HFF-Myc (cell line): ENCODE measurements at places on chromosomes 2 and 18.

DNA sequence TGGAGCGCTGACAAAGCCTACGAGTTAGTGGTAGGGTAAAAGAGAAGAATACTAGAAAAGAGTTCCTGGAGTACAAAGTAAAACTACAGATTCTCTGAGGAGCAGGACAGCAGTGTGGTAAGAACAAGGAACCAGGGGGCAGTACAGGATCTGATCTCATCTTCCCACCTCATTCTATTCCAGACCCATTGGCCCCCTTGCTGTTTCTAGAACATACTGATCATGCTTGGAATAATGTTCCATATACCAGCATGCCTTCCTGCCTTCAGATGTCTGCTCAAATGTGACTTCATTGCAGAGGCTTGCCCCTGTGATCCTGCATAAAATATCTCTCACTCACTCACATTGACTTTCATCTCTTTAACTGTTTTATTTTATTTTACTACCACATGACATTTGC lies 19.3 kb downstream of the MSGN1 start:
- no peak for DNase-seq

GRCh38 chr18:47341678-47342077 lies 90.2 kb upstream of the SKOR2 start:
- no peak for DNase-seq

DNA sequence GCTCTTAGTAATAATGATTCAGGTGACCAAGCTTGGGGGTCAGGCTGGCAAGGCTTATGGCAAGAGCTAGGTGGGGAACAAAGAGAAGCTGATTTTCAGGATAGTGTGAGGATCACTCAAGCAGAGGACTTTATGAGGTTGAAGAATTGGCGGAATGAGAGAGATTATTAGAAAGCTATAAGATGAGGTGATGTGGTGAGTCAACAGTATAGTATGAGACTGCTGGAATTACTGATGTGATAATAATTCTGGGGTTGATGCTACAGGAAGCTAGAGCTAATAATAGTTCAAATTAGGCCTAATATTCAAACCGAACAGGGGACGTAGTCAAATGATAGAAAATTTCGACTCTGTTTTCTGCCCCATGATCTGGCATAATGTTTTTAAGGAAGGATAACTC lies 2115.3 kb upstream of the PIK3C3 start:
- DNase-seq: no peak

DNA sequence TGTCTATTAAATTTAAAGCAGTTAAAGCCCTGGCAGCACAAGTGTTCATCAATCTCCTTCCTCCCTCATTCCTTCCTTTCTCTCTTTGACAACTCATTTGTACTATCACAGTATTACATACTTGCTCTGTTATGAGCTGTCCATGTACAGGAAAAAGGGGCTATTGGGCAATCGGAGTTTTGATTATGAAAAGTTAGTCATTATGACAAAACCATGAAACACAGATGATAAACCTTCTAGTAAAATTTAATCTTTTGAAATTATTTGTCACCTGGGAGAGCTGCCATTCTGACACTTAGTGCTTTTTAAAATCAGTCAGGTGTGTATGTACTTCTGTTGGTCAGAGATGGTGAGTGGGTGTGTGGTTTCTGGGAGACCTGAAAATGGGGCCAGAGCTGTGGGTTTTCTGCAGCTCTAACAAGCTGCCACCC lies 39.4 kb downstream of the MAP4K4 start:
- no peak for DNase-seq

GRCh38 chr2:152049541-152049940 lies 49.3 kb downstream of the CACNB4 start:
- DNase-seq: no peak

- no peak for DNase-seq
Observed at GRCh38 chr2:111007757-111008688, 112.7 kb upstream of the BCL2L11 start.

DNA sequence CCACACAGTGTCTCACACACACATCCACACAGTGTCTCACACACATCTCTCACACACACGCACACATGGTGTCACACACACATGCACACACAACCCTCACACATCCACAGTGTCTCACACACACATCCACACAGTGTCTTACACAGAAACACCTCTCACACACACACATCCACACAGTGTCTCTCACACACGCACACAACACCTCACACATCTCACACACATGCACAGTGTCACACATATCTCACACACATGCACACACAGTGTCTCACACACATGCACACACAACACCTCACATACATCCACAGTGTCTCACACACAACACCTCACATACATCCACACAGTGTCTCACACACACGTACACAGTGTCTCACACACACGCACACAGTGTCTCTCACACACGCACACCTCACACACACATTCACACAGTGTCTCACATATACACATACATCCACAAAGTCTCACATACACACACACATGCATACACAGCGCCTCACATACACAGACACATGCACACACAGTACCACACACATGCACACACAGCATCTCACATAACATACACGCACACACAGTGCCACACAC lies 473.9 kb upstream of the HS6ST1 start:
- no peak for DNase-seq

GRCh38 chr2:38907743-38908562 lies 18.3 kb downstream of the ARHGEF33 start:
- no peak for DNase-seq

DNA sequence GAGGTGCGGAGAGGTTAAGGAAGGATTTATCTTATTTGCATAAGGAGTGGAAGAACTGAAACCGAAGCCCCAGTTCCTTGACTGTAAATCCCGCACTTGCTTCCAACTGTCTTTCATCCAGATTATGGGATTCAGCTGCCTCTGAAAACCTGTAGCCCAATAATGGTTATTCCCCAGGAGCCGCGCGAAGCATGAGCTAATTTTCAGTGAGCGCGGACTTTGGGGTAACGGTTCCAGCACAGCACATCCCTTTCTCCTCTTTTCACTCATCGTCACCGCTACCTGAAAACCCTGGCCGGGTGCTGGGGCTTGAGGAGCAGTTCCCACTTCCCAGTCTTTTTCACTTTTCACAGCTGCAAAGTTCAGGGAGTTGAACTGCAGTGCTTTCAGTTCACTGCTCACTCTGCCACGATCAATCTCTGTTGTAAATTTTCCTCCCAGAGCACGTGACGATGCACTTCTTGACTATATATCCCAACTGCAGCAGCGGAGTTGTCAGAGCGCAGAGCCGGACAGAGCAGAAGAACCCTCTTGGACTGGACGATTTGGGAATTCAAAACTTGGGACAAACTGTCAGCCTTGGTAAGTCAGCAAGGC lies at the start of gene KCNE4:
KCNE4 (plus strand) TSS at position 498 of the 597 bp plus-strand sequence. CDS start 641 bp downstream, outside the sequence.
- no peak for DNase-seq

GRCh38 chr2:218991674-218992168 lies 1.5 kb downstream of the CRYBA2 start:
- no peak for DNase-seq

DNA sequence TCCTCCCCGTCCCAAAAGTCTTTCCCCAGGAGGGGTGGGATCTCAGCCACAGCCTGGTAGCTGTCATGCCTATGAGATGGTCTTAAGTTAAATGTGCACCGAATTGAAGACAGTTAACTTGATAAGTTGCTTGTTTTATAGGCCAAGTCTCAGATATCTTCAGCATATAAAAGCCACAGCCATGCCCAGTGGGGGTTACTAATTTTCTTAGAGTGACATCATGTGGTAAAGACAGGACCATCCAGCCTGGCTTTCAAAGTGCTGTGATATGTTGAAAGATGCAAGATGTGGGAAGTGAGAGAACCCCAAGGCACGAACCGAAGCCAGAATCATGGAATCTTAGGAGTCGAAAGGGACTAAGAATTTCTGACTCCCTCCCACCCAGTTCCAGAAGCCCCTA lies 42.1 kb upstream of the FAM124B start:
- DNase-seq: no peak

GRCh38 chr2:65727816-65728215 lies 295.4 kb upstream of the SPRED2 start:
- DNase-seq: no peak

DNA sequence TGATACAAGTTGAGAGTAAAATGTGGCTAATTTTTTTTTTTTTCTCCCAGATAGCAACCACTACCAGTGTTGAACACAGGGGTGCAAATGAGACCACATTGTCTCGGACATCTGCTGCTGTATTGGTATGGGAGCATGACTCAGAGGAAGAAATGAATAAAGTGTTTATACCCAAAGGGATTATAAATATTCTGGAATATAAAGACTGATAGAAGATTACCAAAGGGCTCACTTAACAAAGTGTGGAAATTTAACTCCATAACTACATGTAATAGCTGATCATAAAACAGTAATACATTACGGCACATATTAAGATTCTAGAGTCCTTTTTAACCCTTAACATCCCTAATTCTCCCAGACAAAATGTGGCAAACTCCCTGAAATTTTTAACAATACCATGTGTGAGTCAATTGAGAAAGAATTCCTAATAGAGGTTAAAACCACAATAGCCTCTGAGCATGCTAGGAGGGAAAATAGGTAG lies 1023.0 kb upstream of the ACVR2A start:
- peak; percentile 11 for DNase-seq

- DNase-seq: no peak
Observed at GRCh38 chr2:156327835-156328695, 4.5 kb downstream of the NR4A2 start.

- no peak for DNase-seq
Observed at GRCh38 chr2:56768973-56769372, 585.2 kb downstream of the CCDC85A start.

- no peak for DNase-seq
Observed at GRCh38 chr2:46914578-46915230, 902 bp downstream of the MCFD2 start.

DNA sequence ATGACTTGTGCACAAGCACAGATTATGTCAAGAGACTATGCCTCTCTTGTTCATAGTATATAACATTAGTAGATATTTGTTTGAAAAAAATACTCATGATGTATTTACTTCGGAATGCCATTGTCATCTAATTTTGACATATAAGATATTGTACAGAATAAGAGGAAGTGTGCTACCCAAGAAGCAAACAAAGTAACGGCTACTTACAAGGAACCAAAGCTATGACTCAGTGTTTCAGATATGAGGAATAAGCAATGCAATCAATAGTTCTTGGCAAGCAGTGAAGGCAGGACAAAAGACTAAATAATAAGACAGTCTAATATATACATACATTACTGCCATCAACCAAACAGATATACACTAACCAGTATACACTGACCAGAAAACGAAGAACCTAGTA lies 256.3 kb downstream of the CCDC178 start:
- DNase-seq: no peak

GRCh38 chr18:3540805-3541548 lies 91.0 kb downstream of the TGIF1 start:
- DNase-seq: no peak

- DNase-seq: peak; percentile 55
Observed at GRCh38 chr2:225337183-225337582, 62.3 kb upstream of the NYAP2 start.

- no peak for DNase-seq
Observed at GRCh38 chr2:212979799-212980198, 171.6 kb downstream of the IKZF2 start.

- DNase-seq: peak; percentile 36
Observed at GRCh38 chr18:79246309-79247108, 149.2 kb upstream of the NFATC1 start.

DNA sequence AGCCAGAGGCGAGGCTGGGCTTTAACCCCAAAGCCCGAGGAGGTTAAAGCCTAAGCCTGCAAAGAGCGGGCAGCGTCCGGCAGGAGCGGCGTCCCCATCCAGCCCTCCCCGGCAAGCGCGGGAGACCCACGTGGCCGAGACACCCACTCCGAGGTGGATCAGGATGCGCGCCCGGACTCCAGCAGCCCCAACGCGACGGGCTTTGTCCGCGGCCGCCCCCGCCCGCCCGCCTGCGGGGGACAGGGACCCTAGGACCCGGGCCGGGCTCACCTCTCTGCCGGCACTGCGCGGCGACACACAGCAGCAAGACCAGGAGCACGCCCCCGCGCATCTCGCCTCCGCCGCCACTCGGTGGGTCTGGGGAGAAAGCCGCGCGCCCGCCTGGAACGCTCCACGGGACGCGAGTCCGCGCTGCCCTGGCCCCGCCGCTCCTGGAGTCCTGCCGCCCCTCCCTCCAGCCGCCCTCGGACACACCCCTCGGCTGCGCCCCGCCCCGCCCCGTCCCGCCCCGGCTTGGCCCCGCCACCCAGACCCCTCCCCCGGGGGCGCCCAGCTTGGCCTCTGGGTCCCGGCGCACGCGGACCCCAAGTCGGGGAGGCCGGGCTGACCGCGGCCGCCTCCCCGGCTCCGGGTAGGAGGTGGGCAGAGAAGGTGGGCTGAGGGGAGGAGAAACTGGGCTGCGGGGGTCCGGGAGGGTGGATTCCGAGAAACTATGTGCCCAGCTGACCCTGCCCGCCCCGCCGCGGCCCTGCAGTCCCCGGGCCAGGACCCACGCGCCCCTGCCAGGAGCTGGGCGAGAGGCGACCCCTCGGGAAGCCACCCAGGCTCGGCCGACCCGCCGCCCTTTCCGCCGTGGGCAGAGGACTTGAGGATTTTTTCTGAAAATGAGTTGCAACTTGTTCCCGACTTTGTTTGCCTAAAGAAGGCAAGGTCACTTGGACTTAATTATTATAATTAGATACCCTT lies at the start of gene LAMA1:
LAMA1 (minus strand) TSS at position 408 of the 966 bp plus-strand sequence; CDS start at position 331, 77 bp downstream.
- DNase-seq: no peak

DNA sequence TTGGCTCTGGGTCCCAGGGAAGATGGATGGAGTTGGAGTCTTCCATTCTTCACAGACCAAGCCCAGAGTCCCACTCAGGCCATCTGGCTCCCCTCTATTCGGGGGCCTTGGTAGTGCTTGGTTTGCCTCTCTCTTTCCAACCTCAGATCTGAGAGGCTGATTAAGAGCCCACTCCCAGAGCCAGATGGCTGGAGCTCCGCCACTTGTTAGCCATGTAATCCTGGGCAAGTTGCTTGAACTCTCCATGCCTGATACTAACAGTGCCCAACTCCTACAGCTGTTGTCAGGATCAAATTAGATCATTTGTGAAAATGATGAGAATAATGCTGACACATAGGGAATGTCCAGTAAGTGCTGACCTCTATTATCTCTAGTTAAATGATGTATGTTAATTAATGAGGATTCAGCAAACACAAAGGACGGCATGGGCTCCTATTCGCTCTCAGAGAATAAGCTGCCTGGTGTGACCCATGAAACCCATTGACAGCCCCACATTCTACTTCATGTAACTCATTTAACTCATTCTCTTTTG lies 46.6 kb upstream of the SLC14A1 start:
- no peak for DNase-seq

DNA sequence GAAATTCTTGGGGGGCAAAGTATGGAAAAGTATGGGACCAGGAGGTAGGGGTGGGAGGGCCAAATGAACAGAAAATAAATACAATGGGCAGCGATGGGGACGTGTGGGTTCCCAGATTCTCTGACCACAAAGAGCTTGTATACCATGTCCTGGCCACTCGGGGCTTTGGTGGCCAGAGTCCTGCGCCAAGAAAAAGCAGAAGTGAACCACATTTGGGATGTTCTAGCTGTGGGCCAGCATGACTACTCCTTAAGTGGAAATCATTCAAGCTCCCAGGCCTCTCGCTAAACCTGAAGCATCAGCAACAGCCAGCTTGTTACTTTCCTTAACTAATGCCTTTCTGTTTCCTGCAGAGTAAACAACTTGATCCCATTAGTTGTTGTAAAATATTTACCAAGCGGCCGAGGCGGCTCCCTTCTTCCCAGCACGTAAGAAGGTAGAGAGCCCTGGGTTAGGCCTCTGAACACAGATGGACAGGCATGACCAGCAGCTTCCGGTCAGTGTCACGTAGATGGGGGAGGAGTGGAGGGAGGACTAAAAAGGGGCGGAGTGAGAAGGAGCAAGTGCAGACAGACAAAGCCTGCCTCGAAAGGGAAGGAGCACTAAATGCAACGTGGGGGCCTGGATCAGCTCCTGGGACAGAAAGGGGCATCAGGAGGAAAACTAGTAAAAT lies 88.2 kb downstream of the GALNT14 start:
- no peak for DNase-seq

- no peak for DNase-seq
Observed at GRCh38 chr2:86383844-86384243, 46.4 kb upstream of the REEP1 start.
